AG09319 (cell line): ENCODE measurements at places on chromosomes 6 and 20.

DNA sequence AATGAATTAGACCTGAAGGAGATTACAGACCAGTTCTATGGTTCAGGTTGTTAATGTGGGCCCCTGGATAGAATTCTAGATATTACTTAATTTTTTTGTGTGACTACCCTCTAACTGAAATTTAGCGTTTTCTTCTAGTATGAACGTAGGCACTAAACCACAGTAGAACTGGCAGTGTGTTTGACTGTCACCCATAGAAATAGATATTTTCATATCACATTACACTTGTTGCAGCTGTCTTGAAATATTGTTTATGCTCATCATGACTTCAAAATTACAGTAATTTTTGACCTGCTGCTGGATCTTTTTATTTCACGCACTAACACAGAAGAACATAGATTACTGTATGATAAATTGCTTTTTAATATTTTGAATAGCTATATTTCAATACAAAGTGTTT lies 31.6 kb downstream of the E2F3 start:
- DNase-seq, result no peak

GRCh38 chr20:40335437-40335836 lies 353.6 kb downstream of the MAFB start:
- DNase-seq, result no peak

DNA sequence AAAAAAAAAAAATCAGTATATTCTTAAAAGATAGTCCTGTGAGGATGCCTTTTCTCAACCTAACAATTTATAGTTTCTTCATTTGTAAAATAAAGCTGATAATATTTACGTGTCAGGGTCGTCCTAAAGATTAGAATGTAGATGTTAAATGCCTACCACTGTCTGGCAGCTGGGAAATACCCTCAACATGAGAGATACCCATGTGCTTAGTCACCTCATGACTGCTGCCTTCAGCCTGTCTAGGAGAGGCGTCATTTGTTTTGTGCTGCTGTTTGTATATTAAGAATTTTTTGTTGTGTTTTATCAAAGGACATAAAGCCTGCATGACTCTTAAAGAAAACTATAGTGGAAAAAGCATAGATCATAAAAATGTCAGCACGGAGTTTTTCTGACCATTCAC lies 9.5 kb downstream of the FAM120B start:
- DNase-seq, result no peak

- DNase-seq, result no peak
These were observed 268.8 kb upstream of the PLCB4 start for GRCh38 chr20:8800089-8800488.

DNA sequence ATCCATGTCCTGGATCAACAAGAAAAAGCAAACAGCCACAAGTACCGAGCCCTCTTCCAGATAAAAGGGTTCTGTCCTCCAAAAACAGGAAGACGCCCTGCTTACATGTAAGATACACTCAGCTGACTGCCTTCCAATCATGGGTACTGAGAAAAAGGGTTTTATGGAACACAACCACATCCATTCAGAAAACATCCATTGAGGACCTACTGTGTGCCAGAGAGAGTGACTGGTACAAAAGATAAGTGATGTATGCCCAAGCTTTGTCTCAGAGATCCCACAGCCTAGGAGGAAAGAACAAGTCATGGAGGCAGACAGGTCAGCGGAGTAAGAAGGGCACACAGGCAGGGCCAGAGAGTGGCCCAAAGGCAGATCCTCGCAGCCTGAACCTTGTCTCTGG lies 94.8 kb upstream of the SSTR4 start:
- DNase-seq, result no peak

DNA sequence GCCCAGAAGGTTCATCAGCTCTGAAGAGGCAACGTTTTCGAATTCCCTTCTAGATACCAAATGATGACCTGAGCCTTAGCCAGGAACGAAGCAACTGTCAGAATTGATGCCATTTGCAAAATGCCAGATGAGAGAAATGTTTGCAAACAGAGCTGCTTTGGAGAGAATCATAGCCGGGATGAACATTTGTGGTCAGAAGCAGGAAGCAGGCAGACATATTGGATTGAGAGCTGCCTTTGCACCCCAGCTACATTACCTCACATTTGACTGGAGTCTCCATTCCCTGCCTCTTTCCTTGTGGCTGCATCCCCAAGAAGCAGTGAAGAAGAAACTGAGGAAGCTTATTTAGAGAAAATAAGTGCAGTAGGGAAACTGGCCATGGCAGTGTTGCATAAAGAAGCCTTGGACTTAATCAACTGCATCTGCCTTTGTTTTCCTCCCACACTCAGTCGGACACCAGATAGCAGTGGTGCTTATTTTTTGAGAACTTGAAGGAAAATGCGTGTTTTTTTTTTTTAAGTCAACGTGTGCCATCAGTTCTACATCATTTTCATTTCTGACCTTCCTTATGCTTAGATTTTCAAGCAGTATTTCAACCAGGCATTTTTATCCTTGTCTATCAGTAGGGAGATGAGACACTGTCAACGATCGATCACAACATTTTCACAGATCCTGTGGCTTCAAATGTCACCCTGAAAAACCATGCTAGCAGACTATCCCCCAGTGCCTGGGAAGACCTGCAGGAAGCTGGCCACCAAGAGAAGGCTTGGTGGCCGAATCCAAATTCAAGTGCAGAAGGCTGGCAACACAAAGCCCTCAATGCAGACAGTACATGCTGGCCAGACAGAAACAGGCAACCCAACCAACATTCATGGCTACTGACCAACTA lies 541.2 kb upstream of the JARID2 start:
- peak; percentile 35 for DNase-seq

DNA sequence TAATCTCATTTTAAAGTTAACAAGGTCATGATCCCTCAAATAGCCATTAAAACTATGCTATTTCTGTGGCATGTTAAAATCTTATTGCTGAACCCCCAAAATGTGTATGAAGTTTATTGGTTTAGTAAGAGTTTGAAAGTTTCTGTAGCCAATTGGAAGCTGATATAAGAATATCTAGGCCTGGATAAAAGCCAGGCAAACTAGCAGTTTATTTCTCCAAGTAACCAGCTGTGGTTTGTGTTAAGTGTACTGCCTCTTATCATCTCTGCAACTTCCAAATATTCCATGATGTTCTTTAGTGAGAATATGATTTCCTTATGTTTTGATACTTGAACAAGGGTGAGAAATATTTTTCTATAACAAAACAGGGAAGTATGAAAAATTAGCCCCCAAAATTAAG lies 76.7 kb downstream of the PRSS35 start:
- DNase-seq, result no peak

DNA sequence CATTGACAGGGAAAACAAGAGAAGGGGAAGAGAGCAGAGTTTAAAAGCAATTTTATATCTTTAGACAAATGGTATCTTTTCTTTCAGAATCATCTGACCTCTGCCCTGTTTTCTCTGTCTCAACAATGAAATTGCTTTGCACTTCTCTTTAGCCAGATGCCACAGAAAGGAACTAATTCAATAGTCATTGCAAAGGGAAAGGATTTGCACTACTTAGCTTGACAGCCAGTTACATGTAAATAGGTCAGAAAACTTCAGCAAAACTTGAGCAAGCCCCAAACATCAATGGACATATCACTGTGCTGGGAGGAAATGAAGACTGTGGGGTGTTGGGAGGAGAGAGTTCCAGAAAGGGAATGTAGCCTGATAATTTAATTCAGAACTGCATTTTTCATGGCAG lies 181.3 kb upstream of the FAM83B start:
- no peak for DNase-seq

GRCh38 chr6:41687501-41688175 lies 47.8 kb downstream of the TFEB start:
- DNase-seq, result no peak

- no peak for DNase-seq
These were observed 123.3 kb downstream of the ZFAND3 start for GRCh38 chr6:37942606-37943376.

DNA sequence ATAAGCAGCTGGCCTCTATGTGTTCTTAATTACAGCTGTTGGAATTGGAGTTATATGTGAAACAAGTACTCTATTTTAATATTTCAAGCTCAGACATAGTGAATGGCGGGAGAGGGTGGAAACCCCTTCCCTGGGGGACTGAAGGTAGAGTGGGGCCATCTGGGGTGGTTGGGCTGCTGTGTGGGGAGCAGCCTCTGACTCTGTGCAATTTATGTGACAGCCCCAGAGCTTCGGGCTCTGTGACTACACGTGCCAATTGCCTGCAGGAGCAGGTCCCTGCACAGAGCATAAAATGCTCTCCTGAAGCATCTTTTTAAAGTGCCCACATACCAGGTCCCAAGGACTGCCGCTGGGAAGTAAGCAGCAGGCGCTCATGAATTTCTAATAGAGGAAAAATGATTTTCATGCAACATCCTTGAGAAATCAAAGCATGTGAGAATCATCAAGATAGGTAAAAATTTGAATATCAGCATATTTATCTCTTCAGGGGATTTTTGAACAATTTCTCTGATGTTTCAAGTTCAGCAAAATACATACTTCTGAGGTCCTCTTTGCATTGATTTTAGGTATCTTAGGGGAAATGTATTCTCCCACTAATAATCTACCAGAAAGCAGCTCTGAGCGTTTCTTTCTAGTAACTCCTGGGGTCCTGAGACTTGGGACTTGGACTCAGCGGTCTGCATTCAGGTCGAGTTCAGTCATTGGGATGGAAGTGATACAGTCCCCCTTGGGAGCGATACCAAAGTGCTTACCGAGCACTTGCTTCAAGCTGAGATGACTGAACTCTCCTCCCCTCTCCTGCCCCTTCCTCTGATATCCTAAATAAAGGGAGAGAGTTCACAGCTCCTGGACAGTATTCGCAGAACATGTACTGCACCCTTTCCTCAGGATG lies 40.0 kb downstream of the ALDH8A1 start:
- DNase-seq, result no peak

DNA sequence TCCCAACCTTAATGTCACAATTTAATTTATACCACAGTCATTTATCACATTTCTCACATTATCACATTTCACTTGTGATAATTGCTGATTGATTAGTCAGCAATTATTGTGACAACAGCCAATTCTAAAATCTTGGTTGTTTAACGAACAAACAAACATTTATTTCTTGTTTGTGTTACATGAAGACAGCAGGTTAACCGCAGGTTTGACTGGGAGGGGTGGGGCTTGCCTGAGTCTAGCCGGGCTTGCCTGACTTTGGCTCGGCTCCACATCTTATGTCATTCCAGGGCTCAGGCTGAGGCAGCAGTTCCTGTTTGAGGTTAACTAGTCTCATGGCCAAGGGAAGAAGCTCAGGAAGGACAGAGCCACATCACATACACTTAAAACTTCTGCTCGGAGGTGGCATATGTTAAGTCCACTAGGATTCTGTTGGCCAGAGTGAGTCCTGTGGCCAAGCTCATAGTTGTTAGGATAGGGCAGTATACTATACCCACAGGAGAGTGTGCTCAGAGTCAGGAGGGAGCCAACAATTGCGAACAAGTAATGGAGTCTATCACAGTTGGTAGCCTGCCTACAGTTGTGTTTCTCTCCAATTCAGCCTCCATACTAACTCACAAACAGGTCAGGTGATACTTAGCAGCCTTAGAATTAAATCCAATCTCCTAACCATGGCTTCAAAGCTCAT lies 90.0 kb upstream of the IFNGR1 start:
- no peak for DNase-seq

- no peak for DNase-seq
These were observed 45.2 kb downstream of the DPPA5 start for GRCh38 chr6:73308712-73309534.

- no peak for DNase-seq
These were observed 5.8 kb downstream of the BTN3A3 start for GRCh38 chr6:26445934-26446667.

GRCh38 chr20:47318586-47319516 lies 37.6 kb downstream of the ZMYND8 start:
- DNase-seq, result no peak

GRCh38 chr6:159152782-159153181 lies 16.4 kb upstream of the FNDC1 start:
- DNase-seq, result no peak

DNA sequence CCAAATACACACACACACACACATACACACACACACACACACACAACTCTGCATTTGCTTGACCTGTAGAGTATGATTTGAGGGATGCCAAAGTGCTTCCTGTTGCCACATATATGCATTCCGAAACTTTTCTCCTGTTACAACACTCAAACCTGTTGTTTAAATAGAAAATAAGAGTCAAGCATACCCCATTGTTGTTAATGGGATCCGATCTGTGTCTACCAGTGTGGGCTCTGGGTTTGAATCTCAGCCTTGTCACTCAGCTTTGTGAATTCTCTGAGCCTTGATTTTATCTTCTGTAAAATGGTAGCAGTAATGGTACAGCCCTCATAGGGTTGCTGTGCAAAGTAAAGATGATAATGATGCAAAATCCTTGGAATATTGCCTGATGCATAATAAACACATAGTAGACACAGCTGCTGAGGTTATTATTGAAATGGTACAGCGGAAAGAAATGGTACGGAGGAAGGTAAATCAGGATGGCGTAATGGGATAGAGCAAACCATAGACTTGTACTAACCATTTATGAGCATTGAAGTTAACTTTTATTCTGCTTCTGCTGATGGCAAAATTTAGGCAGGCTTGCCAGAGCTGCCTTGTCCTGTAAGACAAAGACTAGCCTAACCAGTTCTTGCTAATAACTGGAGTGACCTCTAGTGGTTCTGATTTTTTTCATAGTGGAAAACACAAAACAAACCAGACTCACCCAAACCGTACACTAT lies 113.5 kb upstream of the PHACTR1 start:
- peak; percentile 52 for DNase-seq

DNA sequence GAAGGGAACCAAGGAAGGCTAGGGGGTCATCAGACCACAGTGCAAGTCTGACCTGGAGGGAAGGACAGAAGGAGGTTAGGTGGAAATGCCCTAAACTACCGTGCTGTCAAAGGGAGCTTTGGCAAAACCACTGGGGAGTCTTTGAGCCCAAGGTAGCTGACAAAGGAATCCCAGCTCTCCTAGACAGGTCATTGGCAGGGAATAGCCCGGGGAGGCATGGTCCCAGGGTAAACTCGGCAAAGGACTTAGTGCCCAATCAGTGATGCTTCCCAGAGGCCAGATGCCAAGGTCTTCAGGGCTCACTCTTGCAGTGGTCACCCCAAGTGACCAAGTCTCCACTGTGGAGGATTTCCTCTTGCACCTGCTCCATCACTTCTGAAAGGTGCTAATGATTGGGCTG lies 102.3 kb upstream of the CDYL start:
- no peak for DNase-seq

- no peak for DNase-seq
These were observed 11.6 kb downstream of the TNFAIP3 start for GRCh38 chr6:137878486-137879285.

DNA sequence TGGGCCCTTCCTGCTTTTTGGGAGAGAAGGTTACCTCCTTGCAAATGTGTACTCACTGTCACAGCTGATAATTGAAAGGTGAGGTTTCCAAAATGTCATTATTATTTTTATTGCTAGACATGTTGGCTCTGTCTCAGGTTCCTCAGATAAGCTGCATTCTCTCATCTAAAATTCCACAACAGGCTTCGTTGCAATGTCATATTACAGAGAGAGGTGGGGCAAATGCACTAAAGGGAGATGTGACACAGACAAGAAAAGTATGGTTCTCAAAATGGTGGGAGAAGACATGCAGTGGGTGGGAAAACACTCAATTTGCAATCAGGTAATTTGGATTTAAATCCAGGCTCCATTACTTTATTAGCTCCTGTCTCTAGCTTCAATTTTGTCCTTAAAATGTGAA lies 256.4 kb upstream of the POU3F2 start:
- no peak for DNase-seq
